ENCODE measurements at places on chromosomes 3 and 15.

DNA sequence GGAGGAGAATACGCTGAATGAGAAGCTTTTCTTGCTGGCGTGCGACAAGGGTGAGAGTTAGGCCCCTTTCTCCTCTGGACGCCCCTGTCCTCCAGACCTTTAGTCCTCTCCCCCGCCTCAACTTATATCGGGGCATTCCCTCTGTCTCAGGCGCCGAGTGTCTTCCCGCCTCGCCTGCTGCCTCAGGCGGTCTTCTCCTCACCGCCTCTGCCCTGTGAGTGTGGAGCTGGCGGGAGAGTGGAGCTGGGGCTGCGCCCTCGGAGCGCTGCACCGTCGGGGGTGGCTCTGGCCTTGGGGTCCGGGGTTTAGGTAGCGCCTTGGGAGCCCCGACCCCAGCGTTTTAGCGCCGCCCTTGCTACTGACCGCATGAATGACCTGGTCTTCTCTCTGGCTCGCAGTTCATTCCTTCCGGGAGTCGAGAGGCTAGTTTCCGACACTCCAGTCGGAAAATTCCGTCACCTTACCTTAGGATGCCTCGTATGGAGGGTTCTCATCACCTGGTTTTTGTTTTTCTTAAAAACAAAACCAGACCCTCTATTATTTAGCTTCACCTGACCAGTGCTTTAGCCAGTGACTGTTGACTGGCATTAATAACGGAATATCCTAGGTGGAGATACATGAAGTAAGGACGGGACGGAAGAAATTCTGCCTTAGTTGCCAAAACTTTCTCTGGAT is 985 bp downstream of the TRPC1 start:
- peak; percentile 44 for DNase-seq

DNA sequence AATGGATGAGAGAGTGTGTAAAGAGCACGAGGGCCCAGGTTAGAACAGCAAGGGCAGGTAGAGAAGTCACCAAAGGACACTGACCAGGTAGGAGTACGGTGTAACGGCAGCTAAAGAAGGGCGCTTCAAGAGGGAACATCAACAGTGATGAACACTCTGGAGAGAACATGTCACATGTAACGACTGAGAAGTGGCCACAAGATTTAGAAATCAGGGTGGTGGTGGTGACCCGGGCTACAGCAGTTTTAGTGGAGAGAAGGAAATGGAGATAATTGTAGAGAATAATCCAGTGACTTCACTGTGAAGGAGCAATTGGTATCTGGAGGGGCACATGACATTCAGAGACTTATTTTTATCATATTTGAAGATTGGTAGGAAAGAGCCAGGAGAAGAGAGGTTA is 1.2 kb upstream of the C15orf40 start:
- DNase-seq: no peak

- DNase-seq: no peak
These were observed 675 bp downstream of the BRPF1 start for GRCh38 chr3:9732080-9732739.

- peak; percentile 4 for DNase-seq
These were observed at the start of gene STXBP5L for GRCh38 chr3:120908030-120908794. Gene STXBP5L (plus strand): TSS chr3:120908205. CDS start chr3:120909579, 1,374 bp downstream.

- DNase-seq: no peak
These were observed 21.9 kb upstream of the CPNE9 start for GRCh38 chr3:9681723-9682081.

DNA sequence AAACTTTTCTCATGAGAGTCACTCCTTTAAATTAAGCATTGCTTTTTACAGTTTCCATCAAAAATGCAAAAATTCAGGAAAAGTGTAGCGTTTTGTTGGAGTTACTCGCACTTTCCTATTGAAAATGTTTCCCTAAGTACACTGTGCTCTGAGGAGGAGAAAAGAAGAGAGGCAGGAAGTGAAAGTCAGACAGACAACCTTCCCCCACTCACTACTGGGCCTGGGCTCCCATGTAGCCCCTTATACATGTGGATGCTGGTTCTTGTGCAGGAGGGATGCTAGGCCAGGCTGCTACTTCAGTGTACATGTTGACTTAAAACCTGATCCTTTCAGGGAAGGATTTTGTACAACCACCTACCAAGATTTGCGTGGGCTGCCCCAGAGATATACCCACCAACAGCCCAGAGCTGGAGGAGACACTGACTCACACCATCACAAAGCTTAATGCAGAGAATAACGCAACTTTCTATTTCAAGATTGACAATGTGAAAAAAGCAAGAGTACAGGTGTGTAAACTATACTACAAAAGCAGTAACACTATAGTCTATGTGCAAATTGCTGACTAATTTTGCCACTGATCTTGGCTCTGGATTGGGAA is 15.1 kb downstream of the KNG1 start:
- no peak for DNase-seq

GRCh38 chr3:160286231-160286630 is 61.0 kb downstream of the C3orf80 start:
- DNase-seq: no peak

GRCh38 chr3:190620886-190621608 is 107.2 kb downstream of the IL1RAP start:
- no peak for DNase-seq

GRCh38 chr3:155015776-155016436 is 64.2 kb upstream of the MME start:
- no peak for DNase-seq

All from H54 (cell line).